Fibroblast of skin of right quadriceps (primary cell): ENCODE measurements at places on chromosomes 4 and X.

GRCh38 chr4:54712206-54712605, 54.4 kb downstream of the KIT start:
- no peak for DNase-seq

DNA sequence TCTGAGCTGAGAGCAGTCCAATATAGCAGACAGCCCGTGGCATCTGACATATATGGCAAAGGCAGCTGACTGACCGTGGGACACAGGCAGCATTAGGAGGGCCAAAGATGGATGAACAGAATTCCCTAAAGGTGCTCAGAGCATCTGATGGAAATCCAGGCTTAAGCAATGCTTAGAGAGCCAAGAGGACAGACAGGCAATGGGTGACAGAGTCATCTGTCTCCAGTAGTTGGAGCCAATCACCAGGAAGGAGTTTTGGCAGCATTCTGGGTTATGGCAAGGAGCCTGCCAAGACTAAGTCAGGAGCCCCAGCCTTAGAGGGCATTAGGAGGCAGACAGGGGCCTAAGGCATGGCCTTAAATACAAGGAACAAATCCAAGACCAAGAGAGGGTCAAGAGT, 153.3 kb upstream of the USP9X start:
- no peak for DNase-seq

DNA sequence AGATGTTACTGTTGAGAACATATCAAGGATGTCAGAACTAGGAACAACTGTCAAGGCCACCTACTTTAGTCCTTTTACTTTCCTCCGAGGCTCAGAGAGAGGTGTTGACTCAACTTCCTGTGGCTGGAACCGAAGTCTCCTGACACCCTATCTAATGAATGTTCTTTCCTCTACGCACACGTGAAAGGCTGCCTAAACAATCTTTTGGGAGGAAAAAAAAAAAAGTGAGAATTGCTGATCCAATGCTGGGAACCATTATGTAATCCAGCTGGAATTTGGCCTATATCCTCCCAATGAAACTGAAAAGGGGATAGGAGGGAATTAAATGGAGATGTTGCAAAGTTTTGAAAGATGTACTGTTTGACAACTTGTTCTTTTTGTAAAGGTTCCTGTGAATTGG, 8.3 kb upstream of the MAP7D3 start:
- DNase-seq, result peak; percentile 89

DNA sequence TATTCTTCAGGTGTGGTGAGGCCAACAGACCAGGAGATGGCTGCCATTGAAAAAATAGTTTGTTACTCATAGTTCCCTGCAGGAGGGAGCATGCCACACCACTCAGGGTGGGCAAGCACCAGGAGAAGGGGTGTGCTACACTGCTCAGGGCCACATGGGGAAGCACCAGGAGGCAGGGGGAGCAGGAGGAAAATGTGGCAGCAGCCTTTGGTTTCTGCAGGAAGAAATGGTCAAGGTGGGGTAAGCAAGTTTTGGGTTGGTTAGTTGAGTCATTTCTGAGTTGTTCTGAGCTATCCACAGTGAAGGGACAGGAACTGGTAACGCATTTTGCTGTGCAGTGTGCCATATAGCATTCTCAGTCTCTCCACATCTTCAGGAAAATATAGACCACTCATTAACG, 23.8 kb downstream of the FGFBP1 start:
- no peak for DNase-seq

DNA sequence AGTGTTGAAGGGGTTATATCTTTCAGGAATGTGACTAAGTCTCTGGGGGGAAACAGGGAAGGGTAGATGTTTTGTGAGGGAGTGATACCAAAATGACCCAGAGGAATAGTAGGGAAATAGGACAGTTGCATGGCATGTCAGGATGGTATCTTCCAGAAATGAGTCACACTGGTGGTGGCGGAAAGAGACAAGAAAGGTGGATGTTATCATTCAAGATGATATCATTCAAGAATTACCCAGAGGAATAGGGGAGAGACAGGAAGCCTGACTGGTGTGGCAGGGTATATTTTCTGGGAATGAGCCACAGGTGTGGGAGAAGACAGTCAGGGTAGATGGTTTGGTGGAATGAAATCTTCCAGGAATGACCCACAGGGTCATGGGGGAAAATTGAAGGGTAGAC, 61.1 kb downstream of the MAOA start:
- DNase-seq, result no peak

GRCh38 chr4:176744091-176744490, 48.6 kb downstream of the VEGFC start:
- DNase-seq, result no peak

GRCh38 chrX:698206-698605, 67.6 kb downstream of the SHOX start:
- peak; percentile 84 for DNase-seq

DNA sequence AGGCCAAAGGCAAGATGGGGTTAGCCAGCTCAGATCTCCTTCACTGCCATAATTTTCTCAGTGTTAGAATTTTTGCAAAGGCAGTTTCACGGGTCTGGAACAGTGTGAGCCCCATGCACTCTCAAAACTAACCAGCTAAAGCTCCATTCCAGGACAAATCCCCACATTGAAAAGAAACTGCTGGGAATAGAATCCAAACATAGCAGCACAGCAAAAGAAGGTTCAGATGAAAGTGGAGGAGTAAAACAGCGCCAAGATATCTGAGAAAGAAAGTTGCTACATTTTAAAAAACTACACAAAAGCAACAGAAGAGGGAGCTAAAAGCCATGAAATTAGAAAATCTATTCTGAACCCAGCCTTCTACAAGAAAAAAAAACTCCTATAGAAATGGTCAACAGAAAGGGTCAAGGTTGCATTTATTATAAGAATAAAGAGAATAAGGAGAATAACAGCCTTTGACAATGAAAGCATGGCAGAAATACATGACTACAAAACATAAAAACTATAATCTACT, 39.6 kb upstream of the SLC7A3 start:
- DNase-seq, result peak; percentile 0

GRCh38 chrX:2351321-2351720, 149.5 kb downstream of the DHRSX start:
- DNase-seq, result peak; percentile 81

GRCh38 chr4:167787231-167787630, 305.1 kb upstream of the ANXA10 start:
- DNase-seq, result no peak
